Testis (tissue), 5 donors: ENCODE measurements at places on chromosomes 7 and 10. TPM values are rescaled to one million over a fixed set of nuclear protein-coding genes. Genes with fewer than 3 reads are reported as not detected.

GRCh38 chr10:34850036-34850435 lies 34.9 kb upstream of the PARD3 start:
- no peak for DNase-seq
- H3K4me3 ChIP-seq = no peak overlapping the region
- H3K27me3 ChIP-seq = no peaks in the 10 kb centered on the region

DNA sequence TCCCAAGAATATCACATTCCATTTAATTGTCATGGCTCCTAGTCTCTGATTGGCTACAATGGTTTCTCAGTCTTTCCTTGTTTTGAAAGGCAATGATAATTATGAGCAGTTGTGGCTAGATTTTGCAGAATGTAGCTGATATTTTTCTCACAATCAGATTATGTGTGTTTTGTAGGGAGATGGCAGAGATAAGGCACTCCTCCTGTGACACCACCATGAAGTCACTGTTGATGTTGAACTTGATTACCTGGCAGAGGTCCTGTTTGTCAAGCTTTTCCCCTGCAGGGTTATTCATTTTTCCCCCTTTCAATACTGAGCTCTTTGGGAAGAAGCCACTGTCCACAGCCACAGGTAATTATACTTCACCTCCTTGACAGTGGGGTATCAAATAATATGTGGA lies 602.9 kb upstream of the PFKP start:
- no peak overlapping the region for H3K4me3 ChIP-seq
- no peaks in the 10 kb centered on the region for H3K27me3 ChIP-seq
- H3K27ac ChIP-seq = no peak overlapping the region
- H3K36me3 ChIP-seq = no peaks in the 10 kb centered on the region
- no peaks in the 10 kb centered on the region for H3K4me1 ChIP-seq

SEMA3C gene
- 78.8 TPM for total RNA-seq

DNA sequence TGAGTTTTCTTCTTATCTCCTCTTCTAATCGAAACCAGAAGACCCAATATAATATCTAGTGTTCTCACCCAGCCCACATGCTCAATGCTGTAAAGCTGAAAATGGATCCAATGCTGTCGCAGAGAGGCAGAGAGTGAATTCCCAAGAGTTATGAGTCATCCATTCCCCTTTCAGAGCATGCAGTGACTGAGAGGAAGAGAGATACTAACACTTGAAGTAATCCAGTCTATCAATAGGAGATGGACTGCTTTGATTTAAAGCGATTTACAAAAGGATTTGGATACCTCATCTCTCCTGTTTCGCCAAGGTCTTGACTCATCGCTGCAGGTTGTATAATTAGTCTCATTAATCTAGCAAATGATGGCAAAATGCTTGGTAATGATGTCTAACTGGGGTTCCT lies 41.5 kb upstream of the PRKCQ start:
- H3K27ac ChIP-seq = no peak overlapping the region
- H3K36me3 ChIP-seq = no peaks in the 10 kb centered on the region
- no peak for DNase-seq
- H3K4me3 ChIP-seq = no peak overlapping the region
- no peaks in the 10 kb centered on the region for H3K4me1 ChIP-seq

CYP3A7 gene
- total RNA-seq = not detected

GIMAP1 gene
- 1.7 TPM for total RNA-seq

MIOS gene
- total RNA-seq = 51.3 TPM

DNAJC12 gene
- total RNA-seq = 23.3 TPM

- DNase-seq = no peak
- no peak overlapping the region for H3K4me3 ChIP-seq
- no peaks in the 10 kb centered on the region for H3K4me1 ChIP-seq
Measured at GRCh38 chr10:86443069-86443468, 76.5 kb upstream of the GRID1 start.

GRCh38 chr7:106668861-106669524 lies 8.0 kb upstream of the CCDC71L start:
- no peak overlapping the region for H3K4me3 ChIP-seq
- no peaks in the 10 kb centered on the region for H3K27me3 ChIP-seq
- H3K27ac ChIP-seq = no peak overlapping the region
- no peaks in the 10 kb centered on the region for H3K36me3 ChIP-seq
- no peaks in the 10 kb centered on the region for H3K4me1 ChIP-seq

ITIH2 gene
- total RNA-seq = 0.37 TPM

NT5C2 gene
- 114 TPM for total RNA-seq

HGF gene
- total RNA-seq = 5.0 TPM

MACC1 gene
- 0.74 TPM for total RNA-seq

DNA sequence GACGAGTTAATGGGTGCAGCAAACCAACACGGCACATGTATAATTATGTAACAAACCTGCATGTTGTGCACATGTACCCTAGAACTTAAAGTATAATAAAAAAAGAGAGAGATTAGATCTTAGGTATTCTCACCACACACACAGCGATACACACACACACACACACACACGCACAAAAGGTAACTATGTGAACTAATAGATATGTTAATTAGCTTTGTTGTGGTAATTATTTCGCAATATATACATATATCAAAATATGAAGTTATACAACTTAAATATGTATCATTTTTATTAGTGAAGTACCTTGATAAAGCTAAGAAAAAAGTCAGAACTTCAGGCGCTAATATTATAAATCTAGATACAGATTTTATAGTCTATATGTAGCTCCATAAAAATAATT lies 849.2 kb downstream of the IPMK start:
- H3K36me3 ChIP-seq = no peaks in the 10 kb centered on the region
- H3K4me3 ChIP-seq = no peak overlapping the region
- no peak overlapping the region for H3K27ac ChIP-seq
- no peak for DNase-seq
- no peaks in the 10 kb centered on the region for H3K27me3 ChIP-seq

ARID5B gene
- 73.6 TPM for total RNA-seq

DNA sequence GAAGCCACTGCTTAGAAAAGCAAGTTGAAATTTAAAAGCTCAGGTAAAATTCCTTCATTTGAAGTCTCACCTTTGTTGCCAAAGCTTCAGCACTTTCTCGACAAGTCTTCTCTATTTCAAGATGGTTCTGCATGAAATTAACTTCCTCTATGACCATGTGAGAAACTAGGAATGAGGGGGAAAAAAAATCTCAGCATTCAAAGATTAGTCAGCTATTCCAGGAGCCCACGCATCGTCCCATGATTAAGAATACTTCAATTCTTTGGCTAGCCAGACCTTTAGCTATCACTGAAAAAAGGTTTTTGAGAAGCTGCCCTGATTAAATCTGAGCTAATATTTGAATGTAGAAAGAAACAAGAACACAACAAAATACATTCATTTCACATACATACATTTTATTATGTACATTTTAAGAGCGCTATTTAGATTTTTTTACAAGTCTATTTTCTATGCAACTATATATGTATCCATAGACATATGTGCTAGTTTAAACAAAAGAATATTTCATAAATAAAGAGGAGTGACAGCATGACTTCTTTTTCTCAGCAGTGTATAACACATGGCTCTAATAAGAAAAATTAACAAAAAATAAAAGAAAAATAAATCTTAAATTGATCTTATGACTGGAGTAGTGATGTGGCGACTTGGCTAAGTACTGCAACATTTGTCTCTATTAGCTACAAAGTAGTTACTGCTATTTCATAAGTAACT lies 44.8 kb downstream of the SHTN1 start:
- H3K4me3 ChIP-seq = peak overlapping the region; percentile 27
- H3K27me3 ChIP-seq = no peaks in the 10 kb centered on the region
- H3K27ac ChIP-seq = peak overlapping the region; percentile 32
- peak; percentile 58 for DNase-seq
- H3K36me3 ChIP-seq = no peaks in the 10 kb centered on the region

CFAP58 gene
- total RNA-seq = 14.6 TPM

FKBP9 gene
- 95.1 TPM for total RNA-seq

DNA sequence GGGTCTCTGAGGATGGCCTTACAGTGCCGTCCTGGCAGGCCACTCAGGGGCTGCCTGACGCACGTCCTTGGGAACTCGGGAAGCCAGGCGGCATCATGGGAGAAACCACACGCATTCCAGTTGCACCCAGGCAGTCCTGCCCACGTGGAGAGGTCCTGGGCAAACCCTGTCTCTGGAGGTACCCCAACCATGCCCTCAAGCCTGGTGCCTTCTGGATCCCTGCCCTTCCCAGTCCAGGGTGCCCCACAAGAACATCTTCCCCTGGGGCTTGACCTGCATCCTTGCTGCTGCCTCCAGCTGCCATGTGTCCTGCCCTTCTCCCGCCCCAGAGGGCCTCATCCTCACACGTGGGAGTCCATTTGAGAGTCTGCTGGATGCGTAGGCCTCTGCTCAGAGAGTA lies 200.3 kb upstream of the PPP2R2D start:
- H3K36me3 ChIP-seq = no peaks in the 10 kb centered on the region
- H3K4me1 ChIP-seq = no peaks in the 10 kb centered on the region
- H3K27ac ChIP-seq = no peak overlapping the region

SPDYE2 gene
- 5.4 TPM for total RNA-seq

ZNF727 gene
- total RNA-seq = 12.1 TPM

DNA sequence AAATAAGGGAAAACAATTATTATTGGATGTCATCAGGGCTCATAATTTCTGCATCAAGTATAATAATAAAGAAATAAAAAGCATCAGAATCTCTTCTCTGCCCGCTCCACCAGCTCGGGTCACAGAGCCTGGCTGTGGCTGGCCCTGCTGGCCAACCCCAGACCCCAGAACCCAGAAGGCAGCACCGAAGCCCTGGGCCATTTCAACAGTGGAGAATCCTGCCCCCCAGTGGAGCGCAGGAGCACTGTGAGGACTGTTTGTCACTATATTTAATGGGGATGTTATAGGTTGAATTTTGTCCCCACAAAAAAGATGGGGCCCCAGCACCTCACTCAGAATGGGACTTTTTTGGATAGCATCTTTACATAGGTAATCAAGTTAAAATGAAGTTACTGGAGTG lies 27.3 kb downstream of the DENND11 start:
- H3K4me1 ChIP-seq = no peaks in the 10 kb centered on the region
- no peak for DNase-seq
- H3K36me3 ChIP-seq = no peaks in the 10 kb centered on the region
- H3K4me3 ChIP-seq = no peak overlapping the region
- no peak overlapping the region for H3K27ac ChIP-seq
- H3K27me3 ChIP-seq = no peaks in the 10 kb centered on the region

CLEC2L gene
- total RNA-seq = 0.79 TPM

SEMA3E gene
- 0.47 TPM for total RNA-seq
